ENCODE measurements at places on chromosomes 5 and 9.

DNA sequence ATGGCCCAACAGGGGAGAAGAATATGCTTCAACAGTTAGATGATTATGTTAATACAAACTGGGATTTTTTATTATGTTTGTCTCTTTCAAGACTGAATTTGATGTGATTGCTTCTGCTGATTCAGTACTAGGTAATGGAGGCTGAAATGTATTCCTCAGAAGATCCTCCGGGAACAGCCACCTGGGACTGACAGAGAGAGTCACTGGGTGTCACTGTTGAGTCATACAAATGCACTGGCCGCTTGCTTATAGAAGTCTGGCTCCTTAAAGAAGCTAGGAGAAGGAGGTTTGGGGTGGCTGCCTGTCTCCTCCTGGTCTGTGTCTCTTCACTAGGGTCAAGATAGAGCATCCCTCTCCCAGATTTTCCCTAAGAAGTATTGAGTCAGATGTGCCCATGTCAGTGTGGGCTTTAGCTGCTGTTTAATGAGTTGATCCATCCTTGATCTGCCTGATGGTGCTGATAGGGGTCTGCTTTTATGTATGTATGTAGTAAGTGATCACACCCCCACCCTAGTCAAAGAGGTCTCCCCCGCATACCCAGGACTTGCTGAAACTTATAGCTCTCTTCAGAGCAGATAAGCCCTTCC, 773.4 kb downstream of the BRINP1 start:
- DNase-seq: no peak

DNA sequence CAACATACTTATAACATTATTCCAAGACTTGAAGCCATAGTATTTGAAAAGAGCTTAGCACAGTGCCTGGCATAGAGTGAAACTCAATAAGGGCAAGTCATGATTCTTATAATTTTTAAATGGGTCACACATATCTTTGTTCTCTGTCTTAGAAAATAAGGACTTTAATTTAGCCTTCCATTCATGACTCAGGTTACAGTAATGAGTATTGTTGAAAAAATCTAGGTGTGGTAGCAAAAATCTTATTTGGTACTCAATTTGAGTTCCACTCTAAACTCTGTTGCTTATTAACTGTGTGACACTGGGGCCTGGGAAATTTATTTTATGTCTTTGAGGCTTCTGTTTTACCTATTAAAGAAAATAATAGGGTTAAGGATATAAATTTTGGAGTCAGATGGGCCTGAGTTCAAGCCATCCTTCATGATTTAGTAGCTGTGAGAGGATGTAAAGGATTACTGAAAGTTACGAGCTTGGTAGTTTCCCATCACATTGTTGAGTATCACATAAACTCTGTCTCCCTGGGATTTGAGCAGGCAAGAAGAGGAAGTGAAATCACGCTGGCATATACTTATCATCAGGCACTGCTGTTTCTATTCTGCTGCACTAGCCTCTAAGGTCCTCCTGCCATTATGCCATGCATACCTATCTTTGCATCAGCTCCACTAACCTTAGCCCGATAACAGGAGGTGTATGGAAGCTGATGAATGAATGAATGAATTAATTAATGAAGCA, 1.5 kb downstream of the SPINK9 start:
- no peak for DNase-seq

GRCh38 chr9:97628668-97629067, 4.5 kb downstream of the TSTD2 start:
- DNase-seq: no peak

DNA sequence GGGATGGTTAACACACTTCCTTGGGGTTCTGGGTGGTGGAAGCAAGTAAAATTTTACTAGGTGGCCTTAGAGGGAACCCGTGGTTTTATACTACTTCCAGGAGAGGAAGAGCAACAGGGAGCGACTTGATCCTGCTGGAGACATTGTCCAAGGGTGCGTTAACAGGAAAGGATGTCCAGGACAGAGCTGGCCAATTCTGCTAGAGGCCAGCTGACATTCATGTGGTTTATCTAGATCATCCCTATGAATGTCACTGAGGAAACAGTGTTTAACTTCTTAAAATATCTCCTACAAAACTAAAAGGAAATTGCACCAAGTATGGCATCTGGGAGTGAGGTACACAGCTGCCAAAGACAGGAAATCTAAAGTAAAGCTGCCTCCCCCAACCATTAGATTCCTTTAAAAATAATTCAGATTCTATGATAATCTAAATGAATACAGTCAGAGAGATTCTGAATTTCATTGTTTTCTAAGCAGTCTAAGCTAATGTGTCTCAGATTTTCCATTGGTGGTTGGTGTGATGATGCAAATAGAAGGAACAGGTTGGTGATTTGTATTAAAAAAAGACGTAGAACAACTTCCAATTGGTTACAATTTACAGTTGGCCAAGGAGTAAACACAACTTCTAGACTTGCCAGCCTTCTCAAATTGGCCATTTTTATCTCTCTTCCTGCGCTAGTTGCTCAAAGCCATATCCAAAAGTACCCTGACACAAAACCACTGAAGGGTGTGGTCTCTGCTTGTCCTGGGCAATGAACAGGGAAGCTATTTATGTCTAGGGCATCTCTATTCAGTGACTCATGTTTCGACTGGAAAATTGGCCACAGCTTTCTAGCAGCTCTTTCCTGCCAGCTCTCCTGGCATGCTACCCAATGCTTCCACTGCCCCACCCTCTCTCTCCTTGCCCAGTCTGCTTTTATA, 574.7 kb upstream of the MEF2C start:
- DNase-seq: peak; percentile 48

DNA sequence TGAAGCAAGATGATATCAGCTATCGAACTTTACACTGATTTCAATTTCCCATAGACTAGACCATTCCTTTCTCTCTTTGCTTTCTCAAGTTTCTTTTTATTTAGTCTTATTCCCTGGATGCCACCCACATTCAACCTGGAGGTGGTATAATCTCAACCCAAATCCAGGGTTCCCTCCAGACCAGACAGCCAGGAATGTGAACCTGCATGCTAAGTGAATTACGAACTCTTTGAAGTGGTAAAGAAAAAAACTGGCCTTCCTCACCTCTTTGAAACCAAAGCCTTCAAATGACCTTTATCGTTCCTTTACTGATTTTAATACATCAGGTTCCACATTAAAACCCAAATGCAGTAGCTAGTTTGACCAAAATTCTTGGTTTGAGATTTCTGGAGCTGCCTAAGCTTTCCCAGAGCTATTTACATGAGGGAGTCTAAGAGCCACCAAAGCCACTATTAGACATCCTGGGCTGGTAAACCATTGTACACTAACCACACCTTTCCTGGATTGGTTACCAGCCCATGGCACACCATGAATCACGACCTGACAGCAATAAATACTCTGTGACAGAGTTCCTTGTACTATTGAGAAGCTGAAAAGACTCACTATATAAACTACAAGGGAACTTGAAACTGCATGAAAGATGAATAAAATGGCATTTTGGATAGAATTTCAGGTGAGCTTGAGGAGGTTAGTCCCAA, 323.7 kb downstream of the ADAMTS6 start:
- peak; percentile 5 for DNase-seq

GRCh38 chr5:38420691-38421390, 135.6 kb downstream of the LIFR start:
- DNase-seq: peak; percentile 58

- DNase-seq: no peak
These were observed 58.9 kb downstream of the GNA14 start for GRCh38 chr9:77589046-77589795.

DNA sequence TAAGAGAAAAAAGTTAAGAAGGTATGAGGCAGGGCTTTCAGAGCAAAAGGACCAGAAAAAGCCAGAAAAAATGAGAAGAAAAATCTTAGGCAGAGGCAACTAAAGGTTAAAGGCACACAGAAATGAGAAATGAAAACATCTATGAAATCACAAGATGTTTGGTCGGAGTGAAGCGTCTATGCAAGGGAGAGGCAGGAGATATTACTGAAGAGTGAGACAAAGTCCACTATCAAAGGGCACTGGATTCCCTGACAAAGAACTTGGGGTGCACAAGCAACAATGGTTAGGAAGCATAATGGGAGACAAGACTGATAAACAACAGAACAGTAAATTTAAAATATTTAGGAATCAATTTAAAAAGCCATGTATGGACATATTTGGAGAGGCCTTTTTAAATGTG, 16.9 kb downstream of the PANK3 start:
- no peak for DNase-seq

DNA sequence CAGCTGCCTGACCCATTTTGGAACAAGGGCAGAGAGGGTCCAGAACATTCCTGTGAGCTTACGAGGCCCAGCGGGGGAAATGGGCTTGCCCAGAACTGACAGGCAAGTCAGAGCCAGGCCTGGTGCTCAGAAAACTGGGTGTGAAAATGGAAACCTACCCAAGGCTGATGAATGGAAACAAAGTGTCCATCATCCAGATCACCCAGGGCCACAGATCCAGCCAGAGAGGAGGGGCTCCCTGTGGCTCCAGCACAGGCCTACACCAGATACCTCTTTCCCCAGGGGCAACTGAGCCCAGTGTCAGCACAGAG, 3.1 kb downstream of the CLTB start:
- DNase-seq: no peak

All from hematopoietic multipotent progenitor cell (in vitro differentiated cells).